ENCODE measurements at places on chromosomes 6 and 20. TPM values are rescaled to one million over a fixed set of nuclear protein-coding genes. Genes with fewer than 3 reads are reported as not detected.

DNA sequence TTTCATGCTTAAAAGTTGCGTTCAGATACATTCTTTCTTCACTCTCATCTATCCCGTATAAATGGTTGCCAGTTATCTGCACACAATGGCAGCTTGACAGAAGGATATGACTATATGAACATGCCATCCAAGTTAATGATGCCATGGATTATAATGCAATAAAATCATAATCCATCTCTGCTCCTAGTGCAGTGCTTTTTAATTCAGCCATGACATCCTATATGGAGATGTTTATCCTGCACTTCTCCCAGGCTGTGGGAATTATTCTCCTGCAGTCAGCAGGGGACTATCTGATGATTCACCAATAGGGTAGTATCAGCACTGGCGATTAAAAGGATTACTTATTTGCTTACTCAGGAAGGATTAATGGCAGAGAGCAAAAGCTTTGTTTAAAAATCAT lies 273.8 kb downstream of the SAMD5 start:
- no peaks in the 10 kb centered on the region for H3K27me3 ChIP-seq
- no peak for DNase-seq
- H3K27ac ChIP-seq, result no peak overlapping the region
- H3K4me1 ChIP-seq, result no peaks in the 10 kb centered on the region
- H3K4me3 ChIP-seq, result no peak overlapping the region
- no peaks in the 10 kb centered on the region for H3K36me3 ChIP-seq

DNA sequence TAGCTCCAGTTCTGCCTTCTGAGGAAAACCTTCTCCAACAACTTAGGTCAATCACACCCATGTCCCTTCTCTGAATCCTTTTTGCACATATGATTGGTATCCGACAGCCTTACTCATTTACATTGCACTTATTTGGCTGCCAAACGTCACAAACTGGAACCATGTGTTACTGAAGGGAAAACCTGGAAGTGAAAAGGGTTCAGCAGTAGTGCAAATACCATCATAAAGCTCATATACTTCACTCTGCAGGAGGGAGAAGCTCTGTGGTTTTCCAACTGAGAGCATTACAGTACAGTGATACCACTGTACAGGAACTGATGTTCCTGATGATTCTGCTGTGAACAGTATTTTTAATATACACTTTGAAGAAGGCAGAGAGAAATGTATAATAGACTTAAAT lies 87.8 kb downstream of the SLC16A10 start:
- no peak for DNase-seq
- H3K36me3 ChIP-seq, result no peaks in the 10 kb centered on the region
- H3K27ac ChIP-seq, result no peak overlapping the region
- H3K4me1 ChIP-seq, result no peaks in the 10 kb centered on the region
- no peaks in the 10 kb centered on the region for H3K27me3 ChIP-seq
- no peak overlapping the region for H3K4me3 ChIP-seq

- no peak overlapping the region for H3K4me3 ChIP-seq
- H3K36me3 ChIP-seq, result no peaks in the 10 kb centered on the region
- no peak for DNase-seq
- H3K27me3 ChIP-seq, result no peaks in the 10 kb centered on the region
- H3K4me1 ChIP-seq, result no peaks in the 10 kb centered on the region
- H3K27ac ChIP-seq, result no peak overlapping the region
These were observed 32.1 kb upstream of the PNRC1 start for GRCh38 chr6:89048288-89048923.

The ARFRP1 gene
- total RNA-seq, result 59.1 TPM

All from PC-9 (cell line).